Fibroblast of skin of right biceps (primary cell): ENCODE measurements at places on chromosomes 1 and 21.

DNA sequence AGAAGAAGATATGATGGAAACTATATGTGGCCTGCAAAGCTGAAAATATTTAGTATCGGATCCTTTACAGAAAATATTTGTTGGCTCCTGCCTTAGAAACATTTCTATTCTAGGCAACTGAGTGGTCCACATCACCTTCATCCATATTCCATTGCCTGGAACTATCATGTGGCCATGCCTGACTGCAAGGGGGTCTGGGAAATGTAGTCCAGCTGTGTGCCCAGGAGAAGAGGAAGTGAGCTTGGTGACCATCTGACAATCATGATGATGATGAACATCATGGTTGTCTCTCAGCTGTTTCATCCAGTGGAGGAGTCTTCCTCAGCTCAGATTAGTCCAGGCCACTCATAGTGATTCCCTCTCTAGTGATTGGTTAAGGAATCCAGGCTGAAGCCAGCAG, 61.8 kb upstream of the IFNLR1 start:
- no peak for DNase-seq

DNA sequence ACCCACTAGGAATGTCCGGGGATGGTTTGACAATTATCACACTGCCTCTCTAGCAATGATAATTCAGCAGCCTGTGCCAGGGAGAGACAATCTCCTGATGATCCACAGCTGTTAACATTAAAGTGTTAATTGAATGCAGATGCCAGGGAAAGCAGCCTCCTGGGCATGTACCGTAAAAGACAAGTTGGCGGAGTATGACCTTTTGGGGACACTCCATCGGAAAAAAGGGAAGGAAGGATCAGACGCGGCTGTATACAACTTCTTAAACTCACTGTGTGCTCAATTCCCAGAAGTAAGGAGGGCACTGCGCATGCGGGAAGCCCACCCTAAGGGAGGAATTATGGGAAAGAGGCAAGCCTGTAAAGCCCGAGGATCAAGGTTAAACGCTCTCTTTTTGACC, 62.6 kb downstream of the MAP3K7CL start:
- peak; percentile 56 for DNase-seq

DNA sequence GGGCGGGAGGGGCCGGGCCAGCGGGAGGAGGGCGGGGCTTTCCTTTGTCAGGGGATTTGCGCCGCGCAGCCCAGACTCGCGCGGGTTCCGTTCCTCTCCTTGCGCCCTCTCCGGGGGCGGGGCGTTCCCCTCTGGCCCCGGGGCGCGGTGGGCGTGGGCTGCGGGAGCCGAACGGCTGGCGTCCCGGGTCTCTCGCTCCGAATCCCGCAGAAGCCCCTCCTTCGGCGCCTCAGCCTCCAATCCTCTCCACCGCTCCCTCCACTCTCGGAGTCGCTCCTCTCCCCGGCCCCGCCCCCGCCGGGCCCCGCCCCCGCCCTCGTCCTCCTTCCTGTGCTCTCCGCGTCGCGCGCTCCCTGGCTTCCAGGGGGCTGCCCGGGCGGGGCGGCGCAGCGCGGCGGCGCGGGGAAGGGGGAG, 82.8 kb upstream of the BMP8A start:
- peak; percentile 97 for DNase-seq

DNA sequence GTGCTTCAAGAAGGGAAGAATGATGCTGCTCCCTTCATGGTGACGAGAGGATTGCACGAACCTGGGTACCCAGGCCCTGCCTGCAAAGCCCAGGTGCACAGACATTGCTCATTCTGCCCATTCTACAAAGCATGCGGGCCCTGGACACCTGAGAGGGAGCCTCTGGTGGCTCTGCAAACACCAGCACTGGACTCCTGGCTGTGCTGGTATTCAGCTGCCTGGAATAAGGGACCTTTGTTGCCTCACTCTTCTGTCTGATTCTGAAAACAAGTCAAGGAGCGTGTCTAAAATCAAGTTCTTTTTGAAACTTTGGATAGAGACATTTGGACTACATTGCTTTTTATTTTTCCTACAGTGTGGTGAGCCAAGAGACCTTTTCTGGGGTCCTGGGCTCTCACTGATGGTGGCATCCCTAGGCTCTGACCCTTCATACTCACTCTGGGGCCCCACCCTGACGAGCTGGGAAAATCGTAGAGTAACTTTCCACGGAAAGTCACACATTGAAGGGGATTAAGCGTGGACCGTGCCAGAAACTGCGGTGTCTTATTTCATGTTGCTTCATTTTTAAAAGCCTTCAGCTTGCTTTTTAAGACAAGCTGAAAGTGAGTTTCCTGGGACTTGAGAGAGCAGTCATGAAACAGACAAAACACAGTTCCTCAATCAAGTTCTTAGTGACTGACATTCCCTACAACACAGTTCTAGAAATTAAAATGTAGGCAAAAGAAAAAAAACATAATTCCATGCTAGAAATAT, 24.0 kb downstream of the ABCA4 start:
- no peak for DNase-seq

- DNase-seq, result no peak
Measured at GRCh38 chr1:206835186-206835585, 30.2 kb upstream of the IL20 start.

DNA sequence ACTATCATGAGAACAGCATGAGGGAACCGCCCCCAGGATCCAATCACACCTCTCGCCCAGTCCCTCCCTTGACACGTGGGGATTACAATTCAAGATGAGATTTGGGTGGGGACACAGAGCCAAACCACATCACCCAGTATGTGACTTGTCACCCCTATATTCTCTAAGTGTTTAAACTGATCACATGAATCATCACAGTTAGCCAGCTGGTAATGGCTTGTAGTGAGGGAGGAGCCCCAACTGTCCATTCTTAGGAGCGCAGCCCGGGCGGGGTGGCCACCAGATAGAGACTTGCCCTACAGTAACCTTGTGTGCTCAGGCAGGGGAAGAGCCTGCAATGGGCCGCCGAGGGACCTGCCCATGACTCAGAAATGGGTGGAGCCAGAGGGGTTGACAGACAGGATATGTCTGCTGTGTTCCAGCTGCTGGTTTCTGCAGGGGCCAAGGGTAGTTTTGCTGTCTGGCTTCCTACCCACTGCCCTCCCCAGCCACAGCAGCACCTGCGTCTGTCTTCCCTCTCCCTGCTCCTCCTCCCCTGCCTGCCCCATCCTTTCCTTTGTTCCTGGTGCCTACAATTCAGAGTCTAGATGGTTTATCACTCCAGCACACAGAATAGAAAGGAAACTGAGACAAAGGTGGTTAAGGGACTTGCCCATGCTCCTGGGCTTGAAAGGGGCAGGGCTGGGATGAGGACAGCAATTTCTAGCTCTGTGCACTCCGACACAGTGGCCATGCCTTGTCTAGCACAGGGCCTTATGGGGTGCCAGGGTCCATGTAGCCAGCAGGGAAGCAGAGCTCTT, 9.2 kb downstream of the ABCG1 start:
- peak; percentile 61 for DNase-seq

DNA sequence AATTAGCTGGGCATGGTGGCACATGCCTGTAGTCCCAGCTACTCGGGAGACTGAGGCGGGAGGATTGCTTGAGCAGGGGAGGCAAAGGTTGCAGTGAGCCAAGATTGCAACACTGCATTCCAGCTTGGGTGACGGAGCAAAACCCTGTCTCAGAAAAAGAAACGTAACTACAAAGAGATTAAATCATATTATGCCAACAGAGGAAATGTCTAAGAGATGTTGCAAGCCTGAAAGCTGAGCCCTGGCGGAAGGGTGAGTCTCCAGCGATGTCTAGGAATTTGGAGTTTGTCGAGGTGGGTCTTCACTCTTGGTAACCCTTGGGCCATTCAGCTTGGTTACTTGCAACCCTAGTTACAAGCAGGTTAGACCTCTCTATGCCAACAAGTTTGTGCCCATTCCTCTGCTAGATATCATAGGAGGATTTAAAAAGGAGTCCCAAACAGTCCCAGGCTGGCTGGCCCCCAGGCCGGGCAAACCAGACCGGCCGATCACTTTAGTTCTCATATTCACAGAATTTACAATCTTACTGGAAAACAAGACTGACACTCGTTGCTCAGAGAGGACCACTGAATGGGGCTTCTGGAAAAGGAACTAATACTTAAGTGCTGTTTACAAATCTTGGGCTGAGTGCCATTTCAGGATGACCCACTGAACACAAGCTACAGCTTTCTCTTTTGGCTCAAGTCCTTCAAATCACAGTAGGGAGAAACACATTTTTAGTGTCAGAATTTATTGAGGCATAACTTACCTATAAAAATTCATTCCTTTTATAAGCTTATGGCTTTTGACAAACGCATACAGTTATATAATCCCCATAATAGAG, 27.1 kb downstream of the SLC30A1 start:
- DNase-seq, result peak; percentile 54

GRCh38 chr1:11893907-11894251, 32.3 kb downstream of the KIAA2013 start:
- peak; percentile 22 for DNase-seq

DNA sequence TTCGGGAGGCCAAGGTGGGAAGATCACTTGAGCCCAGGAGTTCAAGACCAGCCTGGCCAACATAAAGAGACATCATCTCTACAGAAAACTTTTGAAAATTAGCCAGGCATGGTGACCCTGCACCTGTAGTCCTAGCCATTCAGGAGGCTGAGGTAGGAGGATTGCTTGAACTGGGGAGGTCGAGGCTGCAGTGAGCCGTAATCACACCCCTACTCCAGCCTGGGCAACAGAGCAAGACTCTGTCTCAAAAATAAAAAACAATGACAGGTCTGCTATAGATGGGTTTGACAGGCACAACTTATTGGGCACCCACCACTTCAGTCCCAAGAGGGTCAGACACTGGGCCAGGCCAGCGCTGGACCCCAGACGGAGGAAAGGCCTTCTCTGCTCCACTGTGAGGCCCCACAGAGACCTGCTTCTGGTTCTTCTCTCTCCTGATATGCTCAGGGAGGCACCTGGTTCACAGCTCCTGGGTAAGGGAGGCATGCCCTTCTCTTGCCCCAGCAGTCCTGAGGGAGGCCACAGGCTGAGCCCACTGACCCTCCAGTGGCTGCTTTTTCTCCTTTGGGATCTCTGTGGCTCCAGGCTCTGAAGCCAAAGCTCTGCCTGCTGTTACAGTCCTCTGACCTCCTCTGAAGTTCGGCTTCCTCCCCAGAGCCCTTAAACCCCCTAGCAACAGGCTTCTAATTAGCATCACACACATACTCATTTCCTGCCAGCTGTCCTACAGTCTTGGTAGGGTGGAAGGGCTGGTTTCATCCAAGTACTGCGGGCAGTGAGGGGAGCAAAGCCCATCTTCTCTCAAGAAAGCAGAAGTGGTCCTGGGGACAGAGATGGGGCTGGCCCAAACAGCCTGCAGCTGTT, 14.4 kb downstream of the S100A16 start:
- peak; percentile 73 for DNase-seq

DNA sequence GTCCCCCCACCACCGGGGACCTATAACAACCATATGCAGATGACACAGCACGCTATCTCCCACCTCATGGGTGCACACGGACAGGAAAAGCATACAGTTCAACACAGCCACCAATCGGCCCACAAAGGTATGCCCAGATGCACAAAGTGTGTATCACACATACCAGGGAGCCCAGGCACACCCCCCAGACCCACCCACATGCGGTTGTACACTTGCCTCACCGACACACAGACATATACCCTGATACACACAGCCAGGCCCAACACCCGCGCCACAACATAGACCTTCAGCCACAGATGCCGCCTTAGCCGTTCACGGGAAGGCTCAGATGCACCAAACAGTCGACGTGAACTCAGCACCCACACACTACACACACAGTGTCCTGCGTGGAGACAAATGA, 5.5 kb downstream of the CROCC start:
- no peak for DNase-seq

- DNase-seq, result no peak
Measured at GRCh38 chr1:83960669-83961277, 38.2 kb downstream of the TTLL7 start.

- peak; percentile 87 for DNase-seq
Measured at GRCh38 chr1:157105988-157106812, 6.6 kb upstream of the ETV3L start.

GRCh38 chr1:67307251-67308060, at the start of gene IL12RB2:
Gene IL12RB2 (plus strand): TSS chr1:67307873. CDS start chr1:67320369, 12,496 bp downstream.
- peak; percentile 2 for DNase-seq

DNA sequence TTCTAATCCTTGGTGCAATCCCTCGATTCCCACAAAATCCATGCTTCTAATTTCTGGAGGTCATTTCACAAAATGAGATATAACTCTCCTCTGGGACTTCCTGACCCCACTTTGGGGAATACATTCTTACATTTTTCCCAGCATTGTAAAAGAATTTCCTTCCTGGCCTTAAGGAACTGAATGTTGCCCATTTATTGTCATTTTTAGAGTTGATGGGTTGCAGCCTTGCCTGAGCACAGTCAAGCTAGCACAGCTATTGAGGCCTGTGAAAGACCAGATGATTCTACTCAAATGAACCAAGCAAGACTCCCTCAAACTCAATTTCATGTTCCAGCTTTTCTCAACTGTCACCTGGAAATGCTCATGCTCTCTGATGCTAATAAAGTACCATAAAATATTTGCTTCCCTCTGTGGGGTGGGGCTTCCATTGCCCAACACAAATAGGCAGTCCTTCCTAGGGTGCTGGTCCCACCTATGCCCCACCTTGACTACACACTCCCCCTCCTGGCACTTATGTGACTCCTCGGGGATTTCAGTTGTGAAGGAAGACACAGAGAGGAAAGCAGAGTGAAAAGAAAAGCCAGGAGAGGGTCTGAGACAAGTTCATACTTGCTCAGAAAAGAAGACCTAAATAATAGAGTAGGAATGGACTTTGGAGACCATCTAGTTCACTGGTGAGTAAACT, 24.0 kb upstream of the CDC7 start:
- DNase-seq, result no peak

- no peak for DNase-seq
Measured at GRCh38 chr1:160522622-160523345, at the start of gene SLAMF6. Gene SLAMF6 (minus strand): TSS chr1:160523255. CDS start chr1:160523192, 63 bp downstream.

- DNase-seq, result peak; percentile 27
Measured at GRCh38 chr1:193457676-193458075, 271.3 kb upstream of the B3GALT2 start.

DNA sequence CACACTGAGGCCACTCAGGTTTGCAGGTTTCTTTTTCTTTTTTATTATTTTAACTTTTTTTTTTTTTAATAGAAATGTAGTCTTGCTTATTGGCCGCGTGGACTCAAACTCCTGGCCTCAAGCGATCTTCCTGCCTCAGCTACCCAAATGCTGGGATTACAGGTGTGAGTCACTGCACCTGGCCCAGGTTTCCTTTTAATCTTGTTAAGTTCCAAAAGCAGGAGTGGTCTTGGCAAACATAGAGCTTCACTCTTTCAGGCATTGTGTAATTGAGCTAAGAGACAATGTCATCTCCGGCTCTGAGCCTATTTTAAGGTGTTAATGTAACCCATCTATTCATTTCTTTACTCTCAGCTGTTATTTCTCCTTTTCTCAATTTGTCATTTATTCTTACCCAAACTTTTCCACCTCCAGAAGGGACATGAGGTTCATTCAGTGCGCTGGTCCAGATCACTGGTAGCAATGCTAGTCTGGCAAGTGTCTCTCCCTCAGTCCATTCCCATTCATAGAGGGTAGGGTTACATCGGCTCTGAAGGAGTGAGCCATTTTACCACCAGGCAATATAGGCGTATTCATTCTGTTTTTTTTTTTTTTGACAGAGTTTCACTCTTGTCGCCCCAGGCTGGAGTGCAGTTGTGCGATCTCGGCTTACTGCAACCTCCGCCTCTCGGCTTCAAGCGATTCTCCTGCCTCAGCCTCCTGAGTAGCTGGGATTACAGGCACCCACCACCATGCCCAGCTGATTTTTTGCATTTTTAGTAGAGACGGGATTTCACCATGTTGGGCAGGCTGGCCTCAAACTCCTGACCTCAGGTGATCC, 11.3 kb upstream of the MFSD2A start:
- no peak for DNase-seq

- no peak for DNase-seq
Measured at GRCh38 chr1:246270236-246270635, 236.8 kb downstream of the SMYD3 start.

- no peak for DNase-seq
Measured at GRCh38 chr1:94118471-94118870, 2.5 kb downstream of the ABCA4 start.

- DNase-seq, result no peak
Measured at GRCh38 chr1:8595941-8596340, 221.5 kb downstream of the RERE start.
